ENCODE measurements at places on chromosomes 2 and 18. TPM values are rescaled to one million over a fixed set of nuclear protein-coding genes. Genes with fewer than 3 reads are reported as not detected.

UPP2 gene
- total RNA-seq, result not detected

CDK15 gene
- total RNA-seq, result 1.1 TPM

SLC4A3 gene
- 5.5 TPM for total RNA-seq

CCDC74B gene
- 1.5 TPM for total RNA-seq

GRCh38 chr2:58767828-58768714 is 526.9 kb upstream of the FANCL start:
- no peaks in the 10 kb centered on the region for H3K36me3 ChIP-seq
- H3K4me1 ChIP-seq, result no peaks in the 10 kb centered on the region
- DNase-seq, result no peak
- no peak overlapping the region for H3K27ac ChIP-seq

GRCh38 chr2:239856620-239857285 is 168.4 kb downstream of the NDUFA10 start:
- no peaks in the 10 kb centered on the region for H3K36me3 ChIP-seq
- H3K4me3 ChIP-seq, result no peak overlapping the region
- peaks cover 2% of the 10 kb centered on the region for H3K27me3 ChIP-seq
- DNase-seq, result no peak
- no peak overlapping the region for H3K27ac ChIP-seq

- peaks cover 13% of the 10 kb centered on the region for H3K4me1 ChIP-seq
- no peak overlapping the region for H3K4me3 ChIP-seq
- no peak overlapping the region for H3K27ac ChIP-seq
- no peak for DNase-seq
Measured at GRCh38 chr18:9737472-9738121, 29.5 kb downstream of the RAB31 start.

- H3K4me1 ChIP-seq, result no peaks in the 10 kb centered on the region
- H3K4me3 ChIP-seq, result no peak overlapping the region
- H3K27me3 ChIP-seq, result no peaks in the 10 kb centered on the region
- H3K36me3 ChIP-seq, result peaks cover 1% of the 10 kb centered on the region
- no peak overlapping the region for H3K27ac ChIP-seq
Measured at GRCh38 chr2:158598862-158599517, 142.2 kb downstream of the PKP4 start.

DNA sequence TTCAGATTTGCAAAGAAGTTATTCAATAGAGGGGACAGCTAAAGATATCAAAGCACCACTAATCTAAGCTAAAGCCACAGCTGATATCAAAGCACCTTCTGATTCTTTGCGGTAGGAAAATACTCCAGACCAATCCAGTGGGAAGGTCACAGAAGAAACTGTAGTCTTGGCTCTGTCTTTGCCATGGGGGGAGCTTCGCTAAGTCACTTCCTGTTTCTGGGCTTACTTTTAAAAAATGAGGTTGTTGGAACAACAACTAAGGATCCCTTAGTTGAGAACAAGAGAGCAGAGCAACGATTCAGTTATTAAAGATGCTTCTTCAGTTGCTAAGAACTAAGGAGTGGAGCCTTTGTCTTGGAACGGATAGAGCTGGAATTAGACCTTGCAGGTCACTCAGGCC is 12.2 kb downstream of the LPIN1 start:
- no peak overlapping the region for H3K27ac ChIP-seq
- no peaks in the 10 kb centered on the region for H3K36me3 ChIP-seq
- H3K4me3 ChIP-seq, result no peak overlapping the region
- peaks cover 9% of the 10 kb centered on the region for H3K4me1 ChIP-seq
- H3K27me3 ChIP-seq, result no peaks in the 10 kb centered on the region
